ENCODE measurements at places on chromosomes 1 and 21.
A peak's percentile ranks its signal among the peaks of the same experiment; 100 is the strongest.

DNA sequence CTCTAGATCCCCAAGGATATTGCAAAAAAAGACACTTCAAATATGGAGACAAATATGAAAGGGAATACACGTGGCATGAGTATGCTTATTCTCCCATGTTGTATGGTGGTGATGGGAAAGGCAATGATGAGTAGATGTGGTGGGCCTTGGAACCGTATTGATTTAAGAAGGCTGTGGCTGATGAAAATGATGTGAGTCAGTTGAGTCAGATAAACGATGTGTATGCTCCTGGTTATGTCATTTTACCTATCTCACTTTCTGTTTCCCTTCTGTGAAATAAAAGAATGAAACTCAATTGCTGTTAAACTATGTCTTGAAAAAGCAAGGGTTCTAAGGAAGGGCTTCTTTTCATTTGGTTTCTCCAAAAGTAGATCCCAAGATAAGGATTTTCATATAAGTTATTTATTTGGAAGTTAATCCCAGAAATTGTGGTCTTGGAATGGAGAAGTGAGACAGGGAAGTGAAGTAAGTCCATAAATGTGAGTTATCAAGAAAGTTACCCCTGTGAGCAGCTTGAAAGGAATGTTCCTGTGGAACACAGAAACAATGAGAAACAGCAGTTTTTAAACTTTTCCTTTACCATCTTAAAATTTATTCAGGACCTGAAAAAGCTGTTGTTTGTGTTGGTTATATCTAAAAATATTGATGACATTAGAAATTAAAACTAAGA is 292.0 kb downstream of the DUSP10 start:
- peak; percentile 22 for DNase-seq

GRCh38 chr1:33301273-33301984 is 19.5 kb downstream of the A3GALT2 start:
- DNase-seq = no peak

- DNase-seq = no peak
Measured at GRCh38 chr1:247376659-247377058, 39.3 kb upstream of the NLRP3 start.

- no peak for DNase-seq
Measured at GRCh38 chr1:64917328-64917861, 49.0 kb downstream of the JAK1 start.

DNA sequence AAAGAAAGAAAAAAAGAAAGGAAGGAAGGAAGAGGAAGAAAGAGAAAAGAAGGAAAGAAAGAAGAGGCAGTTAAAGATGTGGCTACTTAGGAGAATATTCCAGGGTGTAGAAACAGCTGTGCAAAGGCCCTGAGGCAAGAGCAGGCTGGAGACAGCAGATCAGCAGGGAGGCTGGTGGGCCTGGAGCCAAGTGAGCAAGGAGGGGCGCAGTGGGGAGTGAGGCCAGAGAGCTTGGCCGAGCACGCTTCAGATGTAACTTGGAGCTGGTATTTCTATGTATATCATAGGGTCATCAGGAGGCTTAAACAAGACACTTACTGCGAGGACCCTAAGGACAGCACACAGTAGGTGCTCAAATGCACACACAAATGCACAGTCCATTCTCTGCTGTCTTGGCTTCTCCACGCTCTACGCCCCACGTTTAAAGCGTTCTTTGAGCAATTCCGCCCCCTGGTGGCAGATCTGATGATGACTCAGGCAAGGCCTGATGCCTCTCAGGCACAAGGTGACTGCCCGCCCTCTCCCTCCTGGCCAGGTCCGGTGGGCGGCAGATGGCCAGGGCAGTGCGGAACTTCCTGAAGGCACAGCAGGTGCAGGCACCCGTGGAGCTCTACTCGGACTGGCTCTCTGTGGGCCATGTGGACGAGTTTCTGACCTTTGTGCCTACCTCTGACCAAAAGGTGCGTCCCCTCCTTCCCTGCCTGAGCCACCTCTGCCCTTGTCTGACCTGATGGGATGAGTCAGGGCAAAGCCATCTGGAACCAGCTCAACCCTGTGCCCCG is 11.9 kb upstream of the PADI3 start:
- DNase-seq = peak; percentile 94

GRCh38 chr1:238241607-238242006 is 350.9 kb upstream of the ZP4 start:
- DNase-seq = no peak

DNA sequence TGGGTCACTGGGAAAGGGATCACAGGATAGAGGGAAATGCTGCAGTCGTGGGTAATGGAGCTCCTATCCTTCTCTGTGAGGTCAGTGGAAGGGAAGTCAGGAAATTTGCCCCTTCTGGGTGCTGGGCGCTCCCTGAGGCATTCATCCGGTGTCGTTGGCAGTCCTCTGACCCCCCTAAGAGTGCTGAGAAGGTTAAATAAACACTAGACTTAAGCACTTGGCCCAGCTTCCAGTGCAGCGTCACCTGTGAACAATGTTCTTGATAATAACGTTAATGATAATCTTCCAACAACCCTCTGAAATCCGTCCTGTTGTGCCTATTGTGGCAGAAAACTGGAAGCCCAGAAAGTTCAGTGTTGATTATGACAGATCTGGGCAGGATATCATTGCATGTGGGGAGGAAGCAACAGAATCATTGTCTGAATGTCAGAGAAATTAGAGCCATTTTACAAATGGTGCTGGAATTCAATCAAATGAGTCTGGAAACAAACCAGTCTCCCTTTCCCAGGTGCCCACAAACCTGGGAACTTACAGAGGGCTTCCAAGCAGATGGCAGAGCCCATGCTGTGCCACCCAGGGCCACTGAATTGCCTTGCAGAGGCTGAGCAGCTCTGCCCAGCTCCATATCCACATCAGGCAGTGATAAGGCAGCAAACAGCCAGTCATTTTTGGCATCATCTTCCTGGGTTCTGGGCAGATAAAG is 216.8 kb downstream of the KAZN start:
- no peak for DNase-seq

GRCh38 chr1:2384130-2384860 is 7.1 kb downstream of the MORN1 start:
- DNase-seq = no peak
